CD4-positive, alpha-beta memory T cell (primary cell): ENCODE measurements at places on chromosomes 3 and 15.

DNA sequence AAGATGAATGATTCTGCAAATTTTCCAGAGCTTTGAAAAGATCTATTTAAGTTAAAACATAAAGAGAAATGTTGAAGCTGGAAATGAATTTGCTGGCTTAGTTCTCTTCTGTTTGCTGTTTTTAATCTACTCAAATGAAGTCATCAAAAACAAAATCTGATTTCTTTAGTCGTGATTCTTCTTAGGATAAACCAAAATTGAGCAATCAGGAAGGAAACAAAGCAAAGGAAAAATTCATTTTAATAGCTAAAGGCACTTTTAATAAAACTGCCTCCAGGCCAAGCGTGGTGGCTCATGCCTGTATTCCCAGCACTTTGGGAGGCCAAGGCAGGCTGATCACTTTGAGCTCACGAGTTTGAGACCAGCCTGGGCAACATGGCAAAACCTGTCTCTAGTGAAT lies 91.2 kb downstream of the DUT start:
- DNase-seq, result no peak

DNA sequence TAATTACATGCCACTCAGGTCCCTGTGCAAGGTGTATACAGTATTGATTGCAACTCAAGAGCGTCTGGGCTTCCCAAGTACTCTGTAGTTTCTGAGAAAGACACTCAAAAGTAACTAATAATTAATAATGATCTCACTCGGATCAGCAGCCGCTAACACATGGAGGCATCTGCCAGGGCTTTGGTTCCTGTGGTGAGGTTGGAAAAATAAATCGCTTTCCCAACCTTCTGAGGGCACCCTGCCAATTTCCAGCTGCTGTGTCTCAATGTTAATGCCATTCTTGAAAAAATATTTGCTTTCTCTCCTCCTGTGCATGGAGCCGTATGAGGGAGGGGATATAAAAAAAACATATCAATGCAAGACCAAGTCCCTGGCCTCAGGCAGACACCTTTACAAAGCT lies 116.5 kb upstream of the SLC2A2 start:
- DNase-seq, result no peak

DNA sequence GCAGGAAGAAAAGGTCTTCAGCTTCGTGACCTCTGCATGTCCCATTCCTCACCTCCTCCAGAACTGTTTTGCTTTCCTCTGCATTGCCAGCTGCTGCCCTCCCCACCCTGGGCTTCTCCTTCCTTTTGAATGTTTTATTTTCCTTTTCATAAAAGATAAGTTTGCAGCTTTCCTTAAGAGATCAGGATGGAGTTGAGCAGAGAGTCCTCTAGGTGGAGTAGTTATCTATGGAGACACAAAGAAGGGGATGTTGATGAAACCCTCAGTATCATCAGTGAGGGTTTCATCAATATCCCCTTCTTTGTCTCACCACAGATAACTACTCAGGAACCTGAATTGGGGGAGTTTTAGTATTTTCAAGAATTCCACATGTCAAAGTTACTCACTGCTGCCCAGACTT lies 19.0 kb upstream of the SLC25A36 start:
- DNase-seq, result no peak

DNA sequence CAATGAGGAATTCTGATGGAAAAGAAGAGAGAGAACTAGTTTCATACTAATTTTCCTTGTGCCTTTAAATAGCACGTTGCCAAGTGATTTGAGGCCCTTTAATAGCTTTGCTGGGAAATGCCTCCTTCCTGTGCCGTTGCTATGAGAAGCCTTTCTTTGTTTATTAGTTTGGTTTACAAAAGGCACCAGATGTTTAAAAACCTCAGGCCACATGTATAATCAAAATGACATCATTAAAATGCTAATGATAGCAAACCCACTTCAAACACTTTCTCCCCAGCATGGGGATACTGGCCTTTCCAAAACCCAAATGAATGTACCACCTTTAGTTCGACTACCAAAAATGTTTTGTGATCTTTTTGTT lies 50.0 kb upstream of the TBC1D23 start:
- peak; percentile 44 for DNase-seq

GRCh38 chr3:4001976-4002375 lies 202.7 kb downstream of the LRRN1 start:
- no peak for DNase-seq

DNA sequence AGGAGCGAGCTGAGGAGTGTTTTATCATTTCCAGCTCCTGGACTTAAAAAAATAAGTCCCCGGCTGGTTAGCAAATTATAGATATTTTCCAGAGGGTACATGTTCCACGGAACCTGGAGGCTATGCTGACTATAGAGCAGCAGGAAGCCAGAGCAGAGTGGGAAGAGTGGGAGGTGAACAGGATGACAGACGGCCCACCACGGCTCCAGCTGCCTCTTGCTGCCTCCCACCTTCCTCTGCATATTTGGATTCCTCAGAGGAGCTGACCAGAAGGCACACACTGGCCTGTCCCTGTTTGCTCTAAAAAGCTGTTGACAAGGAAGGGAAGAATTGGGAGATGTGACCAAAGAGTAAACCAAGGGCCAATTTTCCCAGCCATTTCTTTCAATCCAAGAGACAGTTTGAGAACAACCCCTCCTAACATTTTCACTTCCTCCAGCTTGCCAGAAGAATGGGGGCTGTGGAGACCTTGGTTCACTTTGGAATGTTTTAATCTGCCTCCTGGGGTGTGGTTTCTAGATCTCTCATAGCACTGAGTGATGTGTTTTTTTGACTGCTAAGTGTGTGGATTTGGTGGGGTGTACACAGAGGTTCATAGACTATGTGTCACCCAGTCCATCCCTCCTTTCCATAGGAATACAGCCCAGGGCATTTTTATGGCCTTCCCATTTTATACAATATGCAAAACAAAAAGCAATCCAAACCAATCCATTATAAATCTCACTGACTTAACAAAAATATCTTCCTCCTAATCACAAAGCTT lies 36.8 kb downstream of the HGD start:
- DNase-seq, result no peak

DNA sequence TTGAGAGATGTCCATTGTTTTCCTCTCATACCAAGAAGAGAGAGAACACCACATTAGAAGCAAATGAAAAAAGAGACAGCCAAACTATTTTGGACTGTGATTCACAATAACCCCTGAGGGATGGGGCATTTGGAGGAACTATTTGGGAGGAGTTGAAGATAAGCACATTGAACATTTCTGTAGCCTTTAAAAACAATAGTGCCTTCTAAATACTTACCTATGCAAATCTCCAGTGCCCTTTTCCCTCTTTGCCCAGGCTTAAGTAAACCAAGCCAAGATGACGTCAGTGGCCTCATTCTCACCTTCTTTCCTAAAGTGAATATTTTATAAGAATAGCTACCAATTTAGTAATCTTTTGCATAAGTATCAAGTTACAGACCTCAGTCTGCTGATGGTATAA lies 89.7 kb upstream of the COL8A1 start:
- no peak for DNase-seq

- DNase-seq, result no peak
Observed at GRCh38 chr15:91225741-91226140, 125.7 kb downstream of the SV2B start.

DNA sequence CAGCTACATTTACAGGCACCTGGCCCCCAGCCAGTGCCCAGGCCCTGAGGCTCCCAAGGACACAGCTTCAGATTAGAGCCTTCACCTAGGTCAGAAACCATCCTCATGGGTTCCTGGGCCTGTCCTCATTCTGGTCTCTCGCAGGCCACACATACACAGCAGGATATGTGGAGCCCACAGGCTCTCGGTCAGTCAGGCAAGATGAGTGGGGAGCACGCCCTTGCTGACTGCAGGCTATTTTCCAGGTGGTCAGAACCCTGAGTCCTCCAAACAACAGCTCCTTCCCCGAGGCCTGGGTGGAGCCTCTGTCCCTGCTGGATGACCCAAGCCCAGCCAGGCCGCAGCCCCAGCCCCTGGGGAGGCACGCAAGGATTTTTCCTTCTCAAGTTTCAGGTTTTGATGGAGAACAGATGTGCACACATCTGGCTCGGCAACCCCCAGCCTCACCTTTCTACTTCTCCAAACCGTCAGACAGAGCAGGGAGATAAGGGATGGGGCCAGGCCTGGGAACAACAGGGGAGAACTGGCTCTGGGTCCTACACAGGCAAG lies 1.6 kb downstream of the STRA6 start:
- no peak for DNase-seq
